ENCODE measurements at places on chromosomes 4 and X.

DNA sequence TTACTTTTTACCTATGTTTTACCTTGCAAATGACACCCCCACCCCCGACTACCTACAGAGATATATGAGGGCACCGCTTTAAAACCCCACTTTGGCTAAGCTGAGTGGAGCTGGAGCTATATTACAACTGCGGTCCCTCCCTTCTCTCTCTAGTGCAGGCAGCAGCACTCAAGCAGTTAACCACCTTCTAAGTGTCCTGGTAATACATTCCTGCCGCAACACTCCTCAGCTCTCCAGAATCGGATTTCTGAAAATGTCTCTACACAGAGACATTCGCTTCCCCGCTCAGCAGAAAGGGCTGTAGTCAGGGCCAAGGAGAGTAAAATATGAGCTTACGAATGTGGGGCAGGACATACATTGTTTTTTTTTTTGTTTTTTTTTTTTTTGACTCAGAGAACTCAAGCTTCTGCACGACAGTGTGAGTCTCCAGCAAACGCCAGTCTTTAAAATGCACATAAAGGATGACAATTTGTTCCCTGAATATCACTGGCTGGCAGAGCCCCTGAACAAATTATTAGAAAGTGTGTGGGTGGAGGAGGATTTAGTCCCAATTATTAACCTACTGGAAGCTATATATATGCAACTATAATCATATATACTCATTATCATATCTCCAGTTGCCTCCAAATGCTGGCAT lies 287.0 kb upstream of the TET2 start:
- DNase-seq: no peak

DNA sequence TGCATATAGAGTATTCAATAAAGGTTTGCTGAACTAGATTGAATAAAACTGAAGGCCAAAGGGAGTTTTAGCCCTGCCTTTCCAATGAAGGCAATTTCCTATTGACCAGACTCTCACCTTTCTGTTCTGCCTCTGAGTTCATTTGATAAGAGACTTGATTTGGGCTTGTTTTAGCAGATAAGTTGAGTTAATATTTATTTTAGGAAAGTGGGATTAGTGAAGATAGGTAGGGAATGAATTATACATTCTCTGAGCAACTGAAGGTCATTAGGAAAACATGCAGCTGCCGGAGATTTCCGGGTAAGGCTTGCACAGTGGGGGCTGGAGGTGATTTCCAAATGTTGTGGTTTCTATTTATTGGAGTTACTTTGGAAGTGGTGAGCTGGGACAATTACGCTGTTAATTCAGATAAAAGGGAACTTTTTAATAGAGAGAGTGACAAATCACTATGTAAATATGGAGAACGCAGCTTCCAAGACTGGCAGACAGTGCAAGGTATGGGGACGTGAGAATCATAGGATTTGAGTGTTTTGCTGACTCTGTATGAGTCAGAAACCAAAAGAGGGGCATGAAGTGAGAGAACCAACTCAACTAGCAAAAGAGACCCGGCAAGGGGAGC lies 553.6 kb upstream of the BOD1L1 start:
- no peak for DNase-seq

GRCh38 chr4:124390861-124391260 lies 321.7 kb downstream of the ANKRD50 start:
- no peak for DNase-seq

DNA sequence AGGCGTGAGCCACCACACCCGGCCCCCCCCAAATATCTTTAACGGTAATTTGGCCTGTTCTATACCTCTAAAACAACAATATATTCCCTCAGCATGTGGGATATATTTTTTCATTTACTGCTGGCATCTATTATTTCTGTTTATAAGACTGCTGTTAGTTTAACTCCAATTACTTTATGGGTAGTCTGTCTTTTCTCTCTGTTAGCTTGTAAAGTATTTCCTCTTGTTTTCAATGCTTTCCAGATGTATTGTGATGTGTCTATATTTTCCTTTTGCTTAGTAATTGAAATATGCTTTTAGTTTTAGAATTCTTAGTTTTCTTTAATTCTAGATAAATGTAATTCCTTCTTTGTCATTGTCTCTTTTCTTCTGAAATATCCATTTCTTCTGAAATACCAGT lies 445.8 kb downstream of the ANKRD50 start:
- no peak for DNase-seq

DNA sequence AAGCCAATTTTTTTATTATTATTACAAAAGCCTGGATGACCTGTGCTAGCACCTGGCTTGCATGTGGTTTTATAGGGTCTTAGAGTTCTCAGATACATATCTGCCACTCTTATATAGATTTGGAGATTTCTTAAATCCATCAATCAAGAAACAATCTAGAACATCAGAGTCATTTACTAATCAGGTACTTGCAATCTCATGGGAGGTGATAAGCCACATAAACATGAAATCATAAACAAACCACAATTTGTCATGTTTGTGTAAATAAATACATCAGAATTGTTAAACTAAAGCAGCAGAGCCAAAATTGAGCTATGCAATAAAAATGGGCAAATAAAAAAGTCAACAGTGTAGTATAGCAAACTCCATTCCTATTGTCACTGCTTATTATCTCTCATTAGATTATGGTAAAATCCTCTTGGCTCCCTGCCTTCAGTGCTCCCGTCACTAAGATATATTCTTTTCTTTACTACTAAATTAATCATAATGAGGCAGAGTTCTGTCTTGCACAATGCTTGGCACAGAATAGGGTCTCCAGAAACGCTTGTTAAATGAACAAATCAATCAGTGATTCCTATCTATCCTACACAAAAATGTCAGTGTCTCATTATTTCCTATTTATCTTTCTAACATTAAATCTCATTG lies 108.7 kb upstream of the TTC29 start:
- no peak for DNase-seq

- DNase-seq: no peak
Observed at GRCh38 chr4:153639833-153640802, 44.0 kb upstream of the TLR2 start.

GRCh38 chr4:155479835-155480234 lies 103.1 kb upstream of the MAP9 start:
- no peak for DNase-seq

- DNase-seq: no peak
Observed at GRCh38 chrX:10903523-10903922, 207.6 kb upstream of the HCCS start.

- DNase-seq: no peak
Observed at GRCh38 chrX:138748480-138748879, 37.0 kb upstream of the FGF13 start.

- no peak for DNase-seq
Observed at GRCh38 chrX:75096331-75096730, 59.8 kb downstream of the ABCB7 start.

DNA sequence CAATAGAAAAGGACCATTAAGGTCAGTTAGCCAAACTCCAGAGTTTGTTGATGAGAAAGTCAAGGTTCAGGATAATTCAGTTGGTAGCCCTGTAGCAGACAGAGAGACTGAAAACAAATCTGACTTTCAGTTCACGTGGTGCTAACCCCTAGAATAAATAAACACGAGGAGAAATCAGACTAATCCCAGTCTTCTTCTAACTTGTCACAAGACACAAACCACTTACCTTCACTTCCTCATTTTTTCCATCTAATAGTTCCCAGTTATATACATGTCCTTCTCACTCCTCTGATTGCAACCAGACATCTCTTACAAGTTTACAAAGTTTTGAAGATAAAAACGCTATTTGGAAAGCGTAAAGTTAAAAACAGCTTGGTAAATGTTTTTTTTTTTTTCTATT lies 7.7 kb downstream of the TLR7 start:
- DNase-seq: no peak

DNA sequence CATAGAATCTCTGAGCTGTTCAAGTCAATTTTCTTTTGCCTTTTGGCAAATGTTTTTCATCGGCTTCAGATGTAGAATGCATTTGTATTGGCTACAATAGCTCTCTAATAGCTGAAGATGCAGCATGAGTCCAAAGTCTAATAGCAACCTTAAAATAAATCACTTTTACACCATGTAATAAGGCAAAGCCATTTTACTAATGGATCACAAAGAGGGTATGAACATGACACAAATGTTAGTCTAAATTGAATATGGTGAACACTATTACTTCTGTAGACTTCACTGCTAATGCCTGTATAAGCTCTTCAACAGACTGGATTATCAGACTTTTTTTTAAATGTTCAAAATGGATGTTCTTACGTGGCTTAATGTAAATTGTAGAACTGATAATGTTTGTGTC lies 645.3 kb downstream of the TLL1 start:
- no peak for DNase-seq

DNA sequence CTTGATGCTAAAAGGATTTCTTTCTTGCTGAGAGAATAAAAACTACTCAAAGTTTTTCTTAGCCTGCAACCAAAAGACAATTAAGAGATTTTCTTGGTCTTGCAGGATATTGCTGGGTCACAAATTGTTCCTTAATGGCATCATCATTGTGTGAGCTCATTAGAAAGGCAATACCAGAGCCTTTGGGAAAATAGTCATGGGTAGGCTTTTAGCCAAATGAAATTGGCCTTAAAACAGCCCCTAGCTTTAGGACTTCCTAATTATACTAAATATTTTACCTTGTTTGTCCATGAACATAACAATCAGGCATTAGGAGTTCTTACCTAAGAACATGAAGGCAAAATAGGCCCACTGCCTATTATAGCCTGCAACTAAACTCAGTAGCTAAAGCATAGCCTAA lies 10.4 kb upstream of the FAM13A start:
- no peak for DNase-seq

- peak; percentile 66 for DNase-seq
Observed at GRCh38 chr4:42865572-42866189, 26.8 kb upstream of the GRXCR1 start.

DNA sequence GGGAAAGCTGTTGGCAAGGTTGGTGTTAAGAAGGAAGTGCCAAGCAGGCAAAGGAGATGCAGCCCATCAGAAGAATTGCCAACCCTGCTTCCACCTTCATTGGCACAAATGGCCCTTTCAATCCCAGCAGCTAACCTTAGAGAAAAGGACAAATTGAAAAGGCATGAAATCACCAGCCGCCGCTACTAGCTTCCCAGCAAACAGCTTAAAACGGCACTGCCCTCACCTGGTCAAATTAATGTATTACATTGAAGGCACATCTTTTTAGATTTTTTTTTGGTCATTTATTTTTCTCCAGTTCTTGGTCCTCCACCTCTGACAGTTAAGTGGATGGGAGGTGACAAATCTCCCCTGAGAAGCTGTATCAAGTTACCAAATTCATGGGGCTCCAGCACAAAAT lies 51.0 kb upstream of the NHSL2 start:
- peak; percentile 36 for DNase-seq

DNA sequence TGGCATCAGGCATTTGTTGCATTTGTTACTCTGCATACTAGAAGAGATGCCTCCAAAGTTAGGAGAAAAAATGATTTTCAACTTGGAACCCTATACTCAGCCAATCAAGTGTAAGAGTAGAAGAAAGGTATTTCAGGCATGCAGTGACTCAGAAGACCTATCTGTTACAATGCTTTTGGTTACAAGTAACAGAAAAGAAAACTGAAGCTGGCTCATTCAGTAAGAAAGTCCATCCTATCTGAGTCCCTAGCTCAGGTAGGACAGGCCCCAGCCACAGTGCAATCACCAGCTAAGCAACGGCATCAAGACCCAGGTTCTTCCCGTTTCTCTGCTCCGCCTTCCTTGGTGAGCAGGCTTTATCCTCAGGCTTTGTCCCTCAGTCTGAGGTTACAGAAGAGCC lies 23.3 kb downstream of the MECP2 start:
- DNase-seq: peak; percentile 9

GRCh38 chr4:164252286-164252685 lies 501.6 kb upstream of the SMIM31 start:
- no peak for DNase-seq

- no peak for DNase-seq
Observed at GRCh38 chr4:182931691-182932345, 14.6 kb upstream of the DCTD start.

DNA sequence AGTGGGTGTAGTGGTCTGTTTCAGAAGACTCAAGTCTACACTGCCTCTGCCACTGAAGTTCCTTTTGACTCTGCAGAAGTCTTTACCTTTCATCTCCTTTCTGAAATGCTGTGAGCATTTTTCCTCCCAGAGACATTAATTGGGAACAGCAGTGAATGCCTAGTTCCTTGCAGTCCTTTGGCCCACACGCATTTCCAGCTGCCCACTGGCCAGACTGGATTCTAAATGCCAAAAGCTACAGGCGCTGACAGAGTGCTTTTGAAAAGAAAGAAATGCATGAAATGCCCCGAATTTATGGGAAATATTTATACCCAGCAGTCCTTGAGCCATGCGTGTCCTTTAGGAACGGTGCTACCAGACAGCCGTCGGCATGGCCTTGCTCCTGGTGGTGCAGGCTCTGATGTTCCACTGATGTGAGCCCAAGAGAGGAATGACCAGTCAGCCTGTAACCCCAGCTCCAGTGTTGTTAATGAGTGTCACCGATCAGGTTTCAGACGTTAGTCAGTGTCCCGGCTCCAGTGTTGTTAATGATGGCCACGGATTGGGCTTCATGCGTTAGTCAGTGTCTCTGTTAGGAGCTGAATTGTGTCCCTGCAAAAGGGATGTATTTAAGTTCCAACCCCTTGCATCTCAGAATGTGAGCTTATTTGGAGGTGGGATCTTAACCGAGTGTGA lies 132.6 kb downstream of the TBL1X start:
- DNase-seq: no peak

- DNase-seq: no peak
Observed at GRCh38 chr4:35539404-35540055, 704.8 kb downstream of the ARAP2 start.

DNA sequence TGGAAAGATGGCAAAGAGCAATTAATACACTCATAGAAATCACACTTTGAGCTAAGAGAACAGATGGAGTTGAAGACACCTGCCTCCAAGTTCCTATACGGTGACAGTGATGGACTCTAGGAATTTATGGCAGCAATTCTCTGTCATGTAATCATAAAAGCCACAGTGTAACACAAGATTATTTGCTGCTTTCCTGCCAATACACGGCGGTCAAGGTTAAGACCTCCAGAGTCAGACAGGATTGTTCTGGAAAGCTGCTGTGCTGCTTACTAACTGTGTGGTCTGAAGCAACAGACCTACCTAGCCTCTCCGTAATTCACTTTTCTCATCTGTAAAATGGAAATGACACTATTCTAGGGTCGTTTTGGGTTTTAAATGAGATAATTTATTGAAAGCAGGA lies 14.6 kb upstream of the KIT start:
- DNase-seq: no peak

DNA sequence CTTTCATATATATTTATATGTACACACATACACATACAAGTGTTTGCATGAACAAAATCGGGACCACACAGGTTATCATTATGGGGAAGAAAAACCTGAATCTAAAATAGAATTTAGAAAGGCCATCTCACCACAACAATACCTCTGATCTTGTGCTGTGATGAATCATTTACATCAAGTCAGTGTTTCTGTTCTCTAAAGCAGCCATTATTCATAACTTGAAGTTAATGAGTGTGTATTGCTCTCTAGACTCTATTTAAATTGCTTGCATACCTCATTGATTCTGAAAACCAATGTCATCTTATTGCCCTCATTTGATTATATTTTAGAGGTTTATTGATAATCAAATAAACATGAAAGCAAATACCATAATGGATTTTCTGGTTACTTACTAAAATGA lies 71.6 kb downstream of the FAM114A1 start:
- no peak for DNase-seq

GRCh38 chr4:148118633-148119032 lies 323.6 kb downstream of the NR3C2 start:
- no peak for DNase-seq

Data from T47D (cell line).